ENCODE measurements at places on chromosomes 3 and 15.

DNA sequence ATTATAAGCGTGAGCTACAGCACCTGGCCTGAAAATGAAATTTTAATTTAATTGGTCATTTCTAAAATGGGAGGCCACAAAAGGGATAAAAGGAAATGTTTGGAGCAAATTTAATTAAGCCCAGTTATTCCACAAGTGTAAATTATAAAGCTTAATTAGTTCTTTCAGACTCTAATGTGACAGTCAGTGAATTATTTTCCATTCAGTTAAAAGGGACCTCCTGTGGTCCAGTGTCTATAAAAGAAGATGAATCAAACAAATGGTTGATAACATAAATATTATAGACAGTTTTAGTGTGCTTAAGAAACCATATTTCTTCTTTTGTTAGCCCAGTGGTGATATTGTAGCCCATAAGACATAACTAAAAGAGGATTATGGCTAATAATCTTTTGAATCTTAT lies 66.4 kb downstream of the CNOT10 start:
- DNase-seq: no peak

- no peak for DNase-seq
Measured at GRCh38 chr3:158953131-158953530, 151.3 kb downstream of the MFSD1 start.

- peak; percentile 77 for DNase-seq
Measured at GRCh38 chr3:58217209-58217811, 6.5 kb upstream of the DNASE1L3 start.

DNA sequence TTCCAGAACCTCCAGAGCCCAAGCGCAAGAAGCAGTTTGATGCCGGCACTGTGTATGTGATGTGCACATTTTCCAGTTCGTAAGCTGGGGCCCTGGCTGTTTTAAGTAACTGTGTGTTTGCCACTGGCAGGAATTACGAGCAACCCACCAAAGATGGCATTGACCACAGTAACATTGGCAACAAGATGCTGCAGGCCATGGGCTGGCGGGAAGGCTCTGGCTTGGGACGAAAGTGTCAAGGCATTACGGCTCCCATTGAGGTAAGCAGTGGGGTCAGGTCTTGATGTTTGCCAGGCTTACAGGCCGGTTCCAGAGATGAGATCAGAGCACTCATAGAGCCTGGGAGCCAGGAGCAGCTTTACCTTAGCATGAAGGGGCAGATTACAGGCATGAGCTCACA lies 28.4 kb downstream of the RBM5 start:
- DNase-seq: no peak

DNA sequence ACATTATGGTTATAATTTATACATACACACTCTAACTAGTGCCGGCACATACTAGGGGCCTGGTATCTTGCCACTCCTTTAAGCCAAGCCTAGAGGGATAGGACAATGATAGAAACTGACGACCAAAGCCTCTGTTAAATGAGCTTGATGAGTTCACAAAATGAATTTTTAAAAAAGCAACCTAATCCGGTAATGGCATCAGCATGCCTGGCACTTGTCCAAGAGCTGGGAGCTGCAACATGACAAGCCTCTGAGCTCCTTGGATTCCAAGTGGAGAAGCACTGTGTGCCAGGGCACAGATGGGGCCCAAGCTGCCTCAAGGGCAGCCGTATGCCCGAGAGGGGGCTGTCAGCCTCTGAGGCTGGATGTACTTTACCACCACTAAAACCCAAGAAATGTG lies 9.7 kb downstream of the ETV5 start:
- DNase-seq: no peak

GRCh38 chr3:184806567-184807271 lies 5.2 kb upstream of the VPS8 start:
- no peak for DNase-seq

DNA sequence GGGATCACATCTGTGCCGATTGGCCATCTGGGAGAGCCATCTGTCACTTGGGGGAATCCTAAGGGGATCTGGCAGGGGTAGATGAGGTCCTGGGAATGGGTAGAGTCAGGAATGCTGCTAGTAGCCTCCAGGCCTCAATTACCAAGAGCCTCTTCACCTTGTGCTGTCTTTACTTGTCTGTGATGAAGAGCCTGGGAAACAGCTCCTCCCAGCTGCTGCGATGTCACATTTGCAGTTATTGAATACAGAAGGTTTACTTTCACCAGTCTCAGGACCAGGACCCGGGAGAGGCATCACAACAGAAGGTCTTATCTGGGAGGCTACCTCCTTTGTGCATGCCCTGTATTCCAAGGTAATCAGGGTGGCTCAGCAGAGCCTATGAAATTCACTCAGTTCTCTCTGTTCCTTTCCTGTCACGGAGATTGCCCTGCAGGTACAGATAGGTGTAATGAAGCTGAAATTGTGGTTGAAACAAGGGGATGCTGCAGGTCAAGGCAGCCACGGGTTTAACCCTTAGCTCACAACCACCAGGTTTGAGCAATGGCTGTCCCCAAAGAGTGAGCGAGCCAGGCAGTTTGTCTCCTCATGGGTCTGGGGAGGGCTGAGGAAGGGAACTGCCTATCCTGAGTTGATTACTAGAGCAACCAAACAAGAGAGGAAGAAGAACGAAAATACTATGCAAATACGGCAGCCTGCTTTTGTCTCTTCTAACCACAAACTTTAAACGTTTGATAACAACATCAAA lies 298.9 kb upstream of the RORA start:
- DNase-seq: no peak

DNA sequence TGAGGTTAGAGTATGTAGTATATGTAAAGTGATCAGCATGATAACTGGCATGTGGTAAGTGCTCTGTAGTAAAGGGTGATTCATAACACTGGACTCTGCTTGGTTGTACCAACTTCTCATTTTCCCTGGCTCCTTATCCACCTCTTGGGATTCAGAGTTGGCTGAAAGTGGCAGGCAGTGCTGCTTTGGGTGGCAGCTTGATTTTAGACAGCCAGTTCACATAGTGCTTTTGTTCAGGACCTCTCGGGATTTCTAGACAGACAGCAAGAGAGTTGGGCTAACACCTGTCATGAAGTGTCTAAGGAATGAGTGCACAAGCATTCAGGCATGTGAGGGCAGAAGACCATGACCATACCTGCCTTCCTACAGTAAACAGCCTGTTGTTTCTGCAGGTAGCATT lies 69.0 kb downstream of the RBM6 start:
- DNase-seq: no peak

DNA sequence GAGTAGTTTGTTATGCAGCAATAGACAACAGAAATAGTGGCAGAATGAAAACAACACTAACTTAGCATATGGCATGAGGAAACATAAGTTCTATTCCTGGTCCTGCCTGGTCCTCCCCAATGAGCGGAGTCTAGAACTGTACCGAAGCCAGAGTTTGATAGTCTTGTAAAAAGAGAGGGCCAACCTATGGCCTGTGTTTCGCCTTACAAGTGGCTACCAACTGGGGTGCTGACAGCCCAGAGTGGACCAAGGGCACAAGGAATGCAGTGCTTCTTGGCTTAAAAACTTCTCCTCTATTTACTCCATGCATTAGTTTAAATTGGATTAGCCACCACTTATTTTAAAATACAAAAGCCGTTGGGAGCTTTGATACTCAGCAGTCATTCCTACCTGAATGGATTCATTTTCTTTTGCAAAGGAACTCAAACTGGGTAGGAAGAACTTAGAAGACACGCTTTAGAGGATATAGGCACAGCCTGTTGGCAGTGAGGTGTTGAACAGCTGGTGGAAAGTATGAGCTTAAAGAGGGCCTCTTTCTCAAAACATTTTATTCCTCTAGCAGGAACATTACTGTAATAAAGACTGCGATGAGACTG lies 302.9 kb downstream of the PLCL2 start:
- no peak for DNase-seq

- no peak for DNase-seq
Measured at GRCh38 chr3:131020122-131020693, 6.4 kb downstream of the ASTE1 start.

- no peak for DNase-seq
Measured at GRCh38 chr3:59321881-59322540, 272.2 kb upstream of the CFAP20DC start.

All from midbrain (tissue), 1 donor.